IPS-NIHi11 (cell line): ENCODE measurements at places on chromosomes 7 and 10.

- no peak for DNase-seq
Observed at GRCh38 chr10:95121904-95122303, 52.6 kb upstream of the CYP2C8 start.

GRCh38 chr7:16114633-16115032 is 306.7 kb downstream of the CRPPA start:
- DNase-seq: no peak

- DNase-seq: no peak
Observed at GRCh38 chr7:117088623-117089194, 135.4 kb downstream of the ST7 start.

- no peak for DNase-seq
Observed at GRCh38 chr10:97207756-97208346, 22.1 kb upstream of the SLIT1 start.

GRCh38 chr7:88539518-88539917 is 220.0 kb upstream of the ZNF804B start:
- DNase-seq: no peak

- no peak for DNase-seq
Observed at GRCh38 chr10:77667426-77668324, 30.1 kb upstream of the KCNMA1 start.

DNA sequence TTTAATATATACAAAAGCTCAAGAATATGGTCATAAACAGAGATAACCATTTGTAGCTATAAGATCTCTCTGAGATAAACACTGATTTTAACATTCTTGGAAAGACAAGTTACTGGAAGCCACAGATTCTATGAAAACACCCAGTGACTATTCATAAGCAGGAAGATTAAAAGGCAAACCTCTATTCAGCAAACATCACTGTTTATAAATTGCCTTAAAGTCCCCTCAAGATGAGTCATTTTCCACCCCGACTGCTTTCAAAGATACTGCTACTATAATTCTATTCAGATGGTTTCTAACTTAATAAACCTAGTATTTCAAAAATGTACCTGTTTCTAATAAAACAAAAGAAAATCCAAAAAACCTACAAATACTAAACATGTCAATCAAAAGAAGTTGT is 21.0 kb downstream of the TM9SF3 start:
- no peak for DNase-seq

- no peak for DNase-seq
Observed at GRCh38 chr7:107712025-107712424, 31.9 kb upstream of the CBLL1 start.

GRCh38 chr7:51304729-51305128 is 11.9 kb downstream of the COBL start:
- no peak for DNase-seq

DNA sequence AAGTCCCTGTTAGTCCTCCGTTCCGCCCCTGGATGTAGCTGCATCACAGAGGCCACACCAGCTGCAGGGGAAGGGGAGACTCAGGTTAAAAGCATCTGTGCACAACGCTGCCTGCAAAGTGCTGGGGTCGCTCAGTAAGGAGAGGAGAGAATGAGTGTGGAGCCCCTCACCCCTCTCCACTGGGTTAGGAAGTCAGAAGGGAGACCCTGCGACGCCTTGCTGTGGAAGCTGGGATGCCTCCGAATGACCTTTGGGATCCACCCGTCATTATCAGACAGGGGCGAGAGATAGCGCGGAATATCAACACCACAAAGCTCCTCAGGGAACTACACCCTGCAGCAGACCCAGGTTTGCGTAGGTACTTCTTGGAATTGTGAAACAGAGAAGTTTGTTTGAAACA is 167.7 kb upstream of the SHH start:
- DNase-seq: no peak

GRCh38 chr7:45066409-45066808 is 22.4 kb downstream of the NACAD start:
- DNase-seq: no peak

DNA sequence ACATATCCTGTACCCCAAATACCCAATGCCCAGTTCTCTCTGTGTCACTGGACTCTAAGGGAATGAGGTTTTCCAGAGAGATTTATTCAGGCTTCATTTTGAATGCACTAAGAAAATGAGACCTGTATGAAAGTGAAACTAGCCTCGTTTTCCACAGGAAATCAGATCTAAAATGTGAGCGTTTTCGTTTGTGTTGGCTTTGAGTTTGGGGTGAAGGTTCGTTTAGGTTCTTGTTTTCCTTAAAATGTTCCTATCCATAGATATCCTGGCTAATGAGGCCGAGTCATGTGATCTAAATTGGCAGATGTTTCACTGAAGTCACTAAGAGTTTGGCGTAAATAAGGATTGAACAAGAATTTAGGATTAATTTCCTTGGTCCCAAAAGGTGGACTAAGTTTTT is 90.9 kb upstream of the BMPER start:
- DNase-seq: no peak

GRCh38 chr7:50069613-50070012 is 23.4 kb downstream of the ZPBP start:
- peak; percentile 45 for DNase-seq

DNA sequence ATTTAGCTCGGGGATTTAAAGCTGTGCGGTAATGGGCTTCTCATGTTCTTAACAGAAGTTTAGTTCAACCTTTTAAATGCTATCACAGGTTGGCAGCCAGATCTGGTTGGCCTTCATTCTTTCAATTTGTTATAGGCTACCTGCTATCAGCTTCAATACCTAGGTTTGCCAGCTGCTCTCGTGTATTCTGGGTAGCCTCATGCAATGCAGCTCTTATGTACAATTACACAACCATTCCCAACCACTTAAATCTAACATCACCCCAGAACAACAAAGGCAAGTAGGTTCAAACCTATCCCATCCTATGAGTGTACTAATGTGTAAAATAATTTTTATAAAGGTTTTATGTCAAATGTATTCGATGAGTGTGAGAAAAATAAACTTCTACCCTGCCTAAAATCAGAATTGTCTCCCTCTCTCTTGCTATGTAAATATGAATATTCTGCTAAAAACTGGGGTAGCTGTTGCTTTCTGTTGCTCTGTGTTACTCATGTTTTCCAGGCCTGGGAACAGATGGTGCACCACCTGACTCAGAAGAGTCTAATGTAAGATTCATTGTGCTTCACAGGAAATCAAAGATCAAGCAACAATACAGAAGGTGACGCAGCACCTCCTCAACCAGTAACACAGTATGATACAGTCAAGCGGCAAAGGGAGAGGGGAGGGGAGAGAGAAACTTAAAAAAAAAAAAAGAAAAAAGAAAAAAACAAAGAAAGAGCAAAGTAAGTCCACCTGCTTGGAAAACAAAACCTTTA is 188.6 kb downstream of the ETV1 start:
- peak; percentile 10 for DNase-seq

DNA sequence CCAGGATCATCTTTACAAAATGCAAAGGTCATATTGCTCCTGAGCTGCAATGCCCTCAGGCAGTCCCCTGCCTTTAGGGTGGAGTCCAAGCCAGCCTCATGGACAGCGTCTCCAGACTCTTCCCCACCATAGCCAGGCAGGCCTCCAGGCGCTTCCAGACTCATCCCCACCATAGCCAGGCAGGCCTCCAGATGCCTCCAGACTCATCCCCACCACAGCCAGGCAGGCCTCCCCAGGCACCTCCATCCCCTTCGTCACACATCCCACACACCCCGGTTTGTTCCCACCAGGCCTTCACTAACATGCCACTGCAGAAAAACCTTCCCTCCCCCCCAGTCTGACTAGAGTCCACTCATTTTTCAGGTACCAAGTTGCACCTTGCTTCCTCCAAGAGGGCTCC is 70.1 kb downstream of the PTPRN2 start:
- DNase-seq: no peak

- DNase-seq: no peak
Observed at GRCh38 chr7:86969865-86970264, 89.6 kb downstream of the ELAPOR2 start.

GRCh38 chr10:124074501-124075109 is 18.8 kb downstream of the CHST15 start:
- DNase-seq: no peak

DNA sequence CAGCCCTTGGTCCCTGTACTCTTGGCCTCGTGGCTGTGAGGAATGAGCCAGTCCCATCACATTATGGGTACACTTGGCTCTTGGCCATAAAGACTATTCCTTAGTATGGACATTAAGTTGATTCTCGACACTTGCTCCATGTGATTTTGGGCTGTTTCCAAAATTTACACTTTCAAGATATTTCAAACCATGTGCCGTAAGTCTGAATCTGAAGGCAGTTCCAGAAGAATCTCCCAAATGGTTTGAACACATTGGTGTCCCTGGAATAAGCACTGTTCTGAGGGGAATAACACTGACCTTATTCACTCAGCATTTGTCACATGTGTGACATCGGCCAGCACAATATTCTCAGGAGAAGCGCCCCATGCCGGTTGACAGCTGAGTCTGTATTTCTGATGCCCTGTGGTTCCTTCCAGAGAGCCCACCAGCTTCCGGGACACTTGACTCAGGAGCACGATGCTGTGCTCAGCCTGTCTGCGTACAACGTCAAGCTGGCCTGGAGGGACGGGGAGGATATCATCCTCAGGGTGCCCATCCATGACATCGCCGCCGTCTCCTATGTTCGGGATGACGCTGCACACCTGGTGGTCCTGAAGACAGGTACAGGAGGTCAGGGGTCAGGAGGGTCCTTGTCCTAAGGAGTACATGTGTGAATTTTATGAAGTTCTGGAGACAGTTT is 24.6 kb downstream of the NACAD start:
- no peak for DNase-seq

- DNase-seq: peak; percentile 87
Observed at GRCh38 chr10:103712898-103713498, 142.4 kb downstream of the SH3PXD2A start.

DNA sequence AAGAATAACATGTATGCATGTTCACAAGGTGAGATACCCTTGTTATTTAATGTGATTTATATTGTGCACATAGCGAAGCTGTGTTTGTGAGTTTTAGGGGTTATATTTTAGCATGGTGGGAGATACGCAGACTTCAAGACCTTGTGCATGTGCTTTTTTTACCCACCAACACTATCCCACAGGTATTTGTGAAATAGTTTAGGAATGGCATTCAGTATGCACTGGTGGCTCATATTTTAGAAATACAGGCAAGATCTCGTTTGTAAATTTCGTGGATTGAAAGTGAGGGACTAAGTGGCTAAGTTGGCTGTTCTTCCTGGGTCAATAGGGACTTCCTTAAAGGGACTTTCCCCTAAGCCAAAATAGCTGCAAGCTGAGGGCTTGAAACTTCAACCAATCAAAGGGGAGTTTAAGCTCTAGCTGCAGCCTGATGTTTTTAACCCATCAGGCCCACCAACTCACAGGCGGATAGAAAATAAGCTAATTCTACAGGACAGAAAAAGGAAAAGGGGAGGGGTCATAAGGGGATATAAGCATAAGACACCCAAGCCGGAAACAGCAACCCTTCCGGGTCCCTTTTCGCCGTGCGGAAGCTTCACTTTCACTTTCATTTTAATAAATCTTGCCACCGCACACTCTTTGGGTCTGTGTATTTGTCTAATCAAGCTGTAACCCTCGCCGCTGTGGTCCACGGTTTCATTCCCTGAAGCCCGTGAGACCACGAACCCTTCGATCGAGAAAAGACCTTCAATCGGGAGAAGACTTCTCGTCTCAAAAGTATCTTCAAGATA is 291.0 kb downstream of the GPR158 start:
- DNase-seq: no peak

DNA sequence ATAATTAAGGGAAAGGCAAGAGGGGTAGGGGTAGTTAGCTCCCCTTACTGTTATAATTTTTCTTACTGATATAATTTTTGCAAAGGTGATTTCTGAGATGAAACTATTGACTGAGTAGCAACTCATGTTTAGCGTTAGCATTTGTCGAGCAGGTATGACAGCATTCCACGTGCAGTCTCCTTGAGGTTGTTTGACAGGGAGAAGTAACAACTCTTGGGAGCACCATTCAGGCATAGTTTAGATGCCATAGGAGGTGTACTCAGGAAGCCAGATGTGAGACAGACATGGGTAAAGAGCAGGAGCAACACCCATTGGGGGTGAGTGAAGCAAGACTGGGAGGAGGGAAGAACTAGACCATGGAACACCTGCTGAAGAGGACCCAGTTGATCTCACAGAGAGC is 96.6 kb upstream of the KLF6 start:
- DNase-seq: no peak

- DNase-seq: no peak
Observed at GRCh38 chr7:18295781-18296423, 199.6 kb upstream of the HDAC9 start.

DNA sequence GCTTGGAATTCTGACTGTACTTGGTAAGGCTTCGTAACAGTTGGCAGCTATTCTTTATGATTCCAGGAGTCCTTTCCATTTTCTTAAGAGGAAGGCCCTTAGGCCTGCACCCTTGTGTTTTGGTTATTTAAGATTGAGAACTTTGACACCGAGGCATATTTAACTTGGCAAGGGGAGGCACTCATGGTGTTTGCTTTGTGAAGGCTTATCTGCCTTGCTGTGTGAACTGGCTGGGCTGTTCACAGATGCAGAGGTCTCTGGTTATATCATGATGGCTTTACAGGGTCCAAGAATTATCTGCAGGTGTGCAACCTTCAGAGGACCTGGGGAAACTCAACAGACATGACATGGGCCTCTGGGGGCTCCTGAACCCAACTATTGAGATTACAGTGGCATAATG is 833 bp upstream of the PNLIPRP1 start:
- DNase-seq: no peak

DNA sequence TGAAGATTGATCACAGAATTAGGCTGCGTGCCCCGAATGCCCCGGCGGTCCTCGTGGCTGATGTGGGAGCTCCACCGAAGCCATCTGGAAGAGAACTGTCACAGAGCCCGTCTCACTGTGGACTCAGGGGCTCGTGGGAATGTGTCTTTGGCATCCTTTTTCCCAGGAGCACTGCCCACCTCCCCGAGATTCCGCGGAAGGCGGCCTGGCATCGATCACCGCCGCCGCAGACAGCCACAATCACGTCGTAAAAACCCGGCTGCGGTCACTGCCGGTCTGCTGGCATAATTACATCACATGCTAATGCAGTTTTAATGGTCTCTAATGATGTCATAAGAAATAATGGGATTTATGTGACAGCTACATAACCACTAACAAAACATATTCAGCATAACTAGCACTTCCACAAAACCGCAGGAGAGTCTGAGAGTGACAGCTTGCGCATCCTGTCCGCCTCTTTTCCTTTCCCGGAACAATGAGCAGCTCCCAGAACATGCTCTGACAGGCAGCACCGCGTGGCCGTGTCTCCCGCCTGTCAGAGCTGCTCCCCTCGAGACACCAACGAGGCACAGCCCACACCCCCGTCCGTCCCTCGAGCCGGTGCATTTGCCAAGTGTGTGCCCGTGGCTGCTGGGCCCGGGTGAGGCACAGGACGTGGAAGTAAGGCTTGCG is 490.0 kb downstream of the PTPRN2 start:
- DNase-seq: no peak

DNA sequence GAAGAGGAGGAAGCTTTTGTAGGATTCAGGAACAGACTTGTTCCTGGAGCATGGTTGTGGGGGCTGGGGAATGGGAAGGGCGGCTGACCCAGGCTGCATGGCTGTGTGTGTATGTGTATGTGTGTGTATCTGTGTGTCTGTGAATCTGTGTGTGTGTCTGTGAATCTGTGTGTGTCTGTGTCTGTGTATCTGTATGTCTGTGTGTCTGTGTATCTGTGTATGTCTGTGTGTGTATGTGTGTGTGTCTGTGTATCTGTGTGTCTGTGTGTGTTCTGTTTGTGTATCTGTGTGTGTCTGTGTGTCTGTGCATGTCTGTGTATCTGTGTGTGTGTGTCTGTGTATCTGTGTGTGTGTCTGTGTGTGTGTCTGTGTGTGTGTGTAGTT is 6.6 kb upstream of the STX1A start:
- DNase-seq: no peak
